ENCODE measurements at places on chromosomes 16 and 17.

DNA sequence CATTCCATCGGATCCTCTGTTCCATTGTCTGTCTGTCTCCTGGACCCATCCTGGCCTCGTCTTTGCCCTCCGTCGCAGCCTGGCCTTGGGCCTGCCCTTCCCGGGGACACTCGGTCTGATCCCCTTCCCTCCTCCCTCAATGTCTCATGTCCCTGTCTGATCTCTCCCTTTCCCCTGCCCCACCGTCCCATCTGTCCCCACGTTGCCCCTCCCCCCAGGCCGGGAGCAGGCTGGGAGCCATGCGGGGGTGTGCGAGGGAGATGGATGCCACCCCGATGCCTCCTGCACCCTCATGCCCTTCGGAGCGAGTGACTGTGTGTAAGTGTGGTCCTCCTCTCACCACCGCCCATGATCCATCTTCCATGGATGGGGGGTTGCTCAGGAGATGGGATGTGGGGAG, 5.3 kb upstream of the ATP2A1 start:
- DNase-seq, result no peak

GRCh38 chr17:8859804-8860430, 7.6 kb downstream of the PIK3R6 start:
- DNase-seq, result no peak

DNA sequence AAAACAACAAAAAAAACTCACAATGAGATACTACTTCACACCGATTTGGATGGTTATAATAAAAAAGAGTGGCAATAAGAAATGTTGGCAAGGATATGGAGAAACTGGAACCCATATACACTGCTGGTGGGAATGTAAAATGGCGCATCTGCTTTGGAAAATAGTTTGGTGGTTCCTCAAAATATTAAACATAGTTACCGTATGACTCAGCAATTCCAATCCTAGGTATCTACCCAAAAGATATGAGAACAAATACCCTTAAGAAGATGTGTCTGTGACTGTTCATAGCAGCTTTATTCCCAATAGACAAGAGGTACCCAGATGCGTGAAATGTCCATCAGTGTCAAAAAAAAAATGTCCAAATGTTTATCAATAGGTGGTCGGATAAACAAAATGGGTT, 7.2 kb downstream of the CPPED1 start:
- DNase-seq, result no peak

DNA sequence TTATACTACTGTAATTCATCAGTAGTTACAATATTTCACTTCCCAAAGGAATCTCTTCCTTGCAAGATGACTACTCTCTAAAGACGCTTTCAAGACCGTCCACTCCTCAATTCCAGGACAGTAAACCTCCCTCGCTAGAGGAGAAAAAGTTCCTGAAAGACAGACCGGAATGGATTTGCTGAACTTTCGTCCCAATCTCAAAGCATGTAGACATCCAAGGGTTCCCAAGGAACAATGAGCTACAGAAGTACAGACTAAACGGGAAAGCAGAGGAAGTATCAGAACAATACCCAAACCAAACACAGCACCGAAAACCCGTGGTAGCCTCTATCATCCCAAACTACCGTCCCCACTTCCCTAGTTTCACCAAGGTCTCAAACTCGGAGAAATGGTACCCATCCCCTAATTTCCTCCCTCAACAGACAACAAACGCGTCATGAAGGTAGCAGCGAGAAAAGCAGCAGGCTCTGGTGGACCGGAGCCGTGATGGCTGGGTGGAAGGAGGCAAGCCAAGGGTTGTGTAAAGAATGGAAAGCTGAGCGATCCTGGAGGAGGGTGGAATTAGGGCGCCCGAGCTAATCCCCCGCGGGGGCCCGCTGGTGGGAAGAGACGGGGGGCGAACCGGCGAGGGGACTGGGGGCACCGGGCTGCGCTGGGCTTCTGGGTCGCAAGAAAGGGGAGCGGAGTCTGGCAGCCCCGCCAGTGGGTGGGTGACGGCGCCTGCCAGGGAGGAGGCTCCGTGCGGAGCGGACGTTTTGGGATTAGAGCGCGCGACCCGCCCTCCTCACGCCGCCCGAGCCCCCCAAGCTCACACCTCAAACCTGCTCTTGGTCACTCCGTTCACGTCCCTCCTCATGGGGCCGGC, 647 bp downstream of the FBXL20 start:
- DNase-seq, result no peak

DNA sequence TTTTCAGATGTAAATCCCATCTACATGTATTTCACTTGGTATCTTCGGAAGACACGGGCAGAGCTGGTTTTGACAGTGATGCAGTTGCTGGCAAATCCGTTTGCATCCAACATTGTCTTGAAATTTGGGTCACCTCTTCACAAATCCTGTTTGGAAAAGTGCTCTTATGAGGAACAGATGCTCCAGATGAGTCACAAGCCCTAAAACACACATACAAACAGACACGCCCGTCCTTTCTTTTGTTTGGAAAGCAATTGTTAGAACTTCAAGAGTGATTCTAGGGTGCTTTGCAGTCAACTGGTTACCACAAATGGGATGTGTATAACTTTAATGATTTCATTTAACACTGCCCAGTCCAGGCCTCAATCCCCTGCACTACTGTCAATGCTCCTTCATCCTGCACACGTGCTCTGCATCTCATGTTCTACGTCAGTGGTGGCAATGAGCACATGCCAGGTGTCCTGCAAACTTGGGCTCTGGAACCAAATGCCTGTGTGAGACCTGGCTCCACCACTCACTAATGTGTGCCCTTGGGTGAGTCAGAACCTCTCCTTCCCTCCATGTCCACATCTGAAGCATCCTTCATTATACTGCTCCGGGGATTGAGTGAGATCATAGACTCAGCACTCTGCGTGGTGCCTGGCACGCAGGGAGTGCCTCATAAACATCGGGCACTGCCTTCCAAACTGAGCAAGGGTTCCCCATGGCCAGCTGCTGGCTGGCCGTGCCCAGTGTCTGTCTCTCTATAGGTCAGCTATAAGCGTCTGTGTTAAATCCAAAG, 19.3 kb upstream of the FOXF1 start:
- DNase-seq, result no peak

DNA sequence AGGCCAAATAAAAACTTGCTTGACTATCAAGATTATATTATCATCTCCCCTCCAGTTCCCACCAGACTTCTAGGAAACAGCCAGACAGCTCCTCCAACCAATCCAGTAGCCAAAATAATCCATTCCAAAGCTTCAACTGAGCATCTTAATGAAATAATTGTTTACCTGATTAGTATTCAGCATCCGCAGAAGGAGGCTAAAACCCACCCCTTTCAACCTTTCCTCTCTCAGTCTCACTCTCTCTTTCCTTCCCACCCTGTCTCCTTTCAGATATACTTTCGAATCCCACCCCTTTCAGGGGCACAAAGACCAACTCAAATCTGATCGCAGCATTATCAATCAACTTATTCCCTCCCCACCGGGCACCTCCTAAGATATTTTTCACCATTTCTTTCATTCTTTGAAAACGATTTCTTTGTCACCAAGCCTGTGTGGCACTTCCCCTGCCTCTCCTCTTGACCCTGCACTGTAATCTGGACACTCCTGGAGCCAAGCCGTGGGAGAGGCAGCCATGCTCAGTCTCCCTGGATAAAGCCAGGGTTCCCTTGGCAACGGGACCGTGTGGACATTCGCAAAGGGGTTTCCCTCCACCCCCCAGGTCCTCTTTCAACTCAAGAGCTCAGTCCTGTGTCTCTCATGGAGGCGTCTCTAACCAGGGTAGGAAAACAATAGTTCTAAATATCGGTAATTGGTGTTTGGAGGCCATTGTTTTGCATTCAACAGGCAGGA, at the start of gene ANKFN1:
Gene ANKFN1 (plus strand): TSS at position 602 of the 729 bp plus-strand sequence. CDS start 59,193 bp downstream, outside the sequence.
- no peak for DNase-seq
